Inflammatory macrophage (primary cell): ENCODE measurements at places on chromosomes 5 and 9.

- no peak for DNase-seq
These were observed 43.0 kb downstream of the ITGA2 start for GRCh38 chr5:53032188-53032587.

GRCh38 chr5:110056580-110057114 is 366.9 kb downstream of the MAN2A1 start:
- DNase-seq, result no peak

GRCh38 chr5:176154821-176155220 is 83.4 kb upstream of the SIMC1 start:
- DNase-seq, result no peak

GRCh38 chr9:111937301-111937700 is 40.7 kb downstream of the UGCG start:
- peak; percentile 57 for DNase-seq

GRCh38 chr9:78463750-78464149 is 166.8 kb downstream of the PSAT1 start:
- no peak for DNase-seq

GRCh38 chr5:53997736-53998627 is 312.4 kb downstream of the ARL15 start:
- no peak for DNase-seq

- DNase-seq, result no peak
These were observed 213.4 kb upstream of the DMAC1 start for GRCh38 chr9:8012986-8013385.

DNA sequence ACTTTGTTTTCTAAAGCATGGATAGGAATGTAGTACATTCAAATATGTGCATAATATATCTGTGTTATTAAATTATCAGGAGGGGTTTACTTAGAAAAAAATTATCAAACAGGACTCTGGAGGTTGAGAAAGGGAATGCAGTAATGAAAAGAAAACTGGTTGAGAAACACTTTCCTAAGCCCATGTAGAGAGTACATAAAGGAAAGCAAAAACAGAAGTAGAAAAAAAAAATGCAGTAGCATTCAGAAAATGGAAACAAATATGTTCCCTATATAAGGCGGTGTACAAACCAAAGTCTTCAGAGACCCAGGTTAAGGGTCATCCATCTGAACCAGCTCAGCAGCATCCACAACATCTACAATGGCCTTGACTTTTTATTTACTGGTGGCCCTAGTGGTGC is at the start of gene IFNA8:
Gene IFNA8, plus strand, starts transcription at position 301 of the 400 bp plus-strand sequence. Its CDS starts 60 bp downstream, at position 361.
- no peak for DNase-seq

DNA sequence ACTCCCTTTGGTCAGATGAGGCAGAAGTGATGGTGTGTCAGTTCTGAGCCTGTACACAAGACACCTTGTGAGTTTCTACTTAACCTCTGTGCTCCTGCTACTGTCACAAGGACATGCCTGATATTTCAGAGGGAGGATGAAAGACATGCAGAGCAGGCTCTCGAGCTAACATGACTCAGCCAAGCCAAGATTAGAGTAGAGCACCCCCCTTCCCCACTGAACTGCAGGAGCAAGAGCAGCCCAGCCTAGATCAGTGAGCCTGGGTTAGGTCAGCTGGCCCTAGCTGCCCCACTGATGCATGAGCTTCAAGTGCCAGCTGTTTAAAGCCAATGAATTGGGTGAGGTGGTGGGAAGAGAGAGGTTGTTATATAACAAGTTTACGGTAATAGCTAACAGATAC is 36.7 kb downstream of the BRINP1 start:
- no peak for DNase-seq

DNA sequence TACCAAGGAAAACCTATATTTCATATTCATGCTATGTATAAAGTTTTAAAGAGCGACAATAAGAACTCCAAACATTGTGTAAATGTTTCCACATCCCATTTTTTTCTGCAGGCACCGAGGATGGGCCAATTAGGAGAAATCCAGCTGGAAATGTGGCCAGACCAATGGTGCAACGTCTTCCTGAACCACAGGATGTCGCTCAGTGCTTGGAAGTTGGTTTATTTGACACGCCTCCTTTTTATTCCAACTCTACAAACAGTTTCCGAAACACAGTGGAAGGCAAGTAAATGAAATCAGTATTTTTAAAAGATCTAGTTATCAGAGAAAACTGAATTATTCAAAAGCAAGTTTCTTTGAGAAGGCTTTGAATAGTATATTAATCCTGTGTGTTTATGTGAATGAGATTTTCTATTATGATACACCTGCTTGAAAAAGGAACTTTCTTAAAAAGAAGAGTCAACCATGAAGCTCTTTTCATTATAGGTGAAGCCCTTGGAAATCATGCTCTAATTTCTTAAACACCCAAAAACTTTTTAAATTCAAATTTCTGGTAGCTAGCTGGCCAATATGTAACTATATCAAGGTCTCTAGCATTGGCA is 9.1 kb downstream of the TYRP1 start:
- DNase-seq, result no peak

- no peak for DNase-seq
These were observed 174.7 kb upstream of the PRDM9 start for GRCh38 chr5:23332650-23333251.

DNA sequence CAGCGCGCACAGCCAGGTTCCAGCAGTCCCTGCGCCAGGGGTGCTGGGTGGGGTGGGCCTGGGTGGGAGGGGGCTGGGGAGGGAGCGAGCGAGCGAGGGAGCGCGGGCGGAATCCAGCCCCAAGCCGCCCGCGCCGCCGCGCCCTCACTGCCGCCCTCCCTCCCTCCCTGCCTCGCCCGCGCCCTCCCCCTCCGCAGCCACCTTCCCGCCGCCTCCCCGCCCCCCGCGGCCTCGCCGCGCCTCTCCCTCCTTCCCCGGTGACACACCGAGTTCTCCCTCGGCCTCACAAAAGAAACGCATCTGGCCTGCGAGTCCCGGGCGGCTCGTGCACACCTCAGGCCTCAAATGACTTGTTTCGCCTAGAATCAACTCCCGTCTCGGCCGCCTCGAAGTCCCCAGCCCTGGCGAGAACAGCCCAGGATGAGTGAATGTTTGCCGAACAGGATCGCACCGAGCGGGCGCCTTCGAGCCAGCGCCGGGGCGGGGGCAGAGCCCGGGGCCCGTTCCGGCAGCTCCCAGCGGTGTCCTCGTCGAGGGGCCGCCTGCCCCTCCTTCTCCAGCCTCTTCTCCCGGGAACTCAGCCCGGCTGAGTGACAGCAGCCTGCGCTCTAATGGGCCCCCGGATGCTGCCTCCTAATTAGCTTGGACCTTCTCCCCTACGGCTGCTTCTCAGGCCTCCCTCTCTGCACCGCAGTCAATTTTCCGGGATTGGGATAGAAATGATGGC is 371 bp upstream of the PITX1 start:
- no peak for DNase-seq

GRCh38 chr5:138138949-138139780 is at the start of gene NME5:
NME5 (minus strand) TSS chr5:138139428; CDS start chr5:138138780, 648 bp downstream.
- peak; percentile 8 for DNase-seq

- DNase-seq, result no peak
These were observed 1863.4 kb downstream of the EFNA5 start for GRCh38 chr5:105807290-105807689.

- no peak for DNase-seq
These were observed 691.0 kb downstream of the PTPRD start for GRCh38 chr9:9921805-9922204.

DNA sequence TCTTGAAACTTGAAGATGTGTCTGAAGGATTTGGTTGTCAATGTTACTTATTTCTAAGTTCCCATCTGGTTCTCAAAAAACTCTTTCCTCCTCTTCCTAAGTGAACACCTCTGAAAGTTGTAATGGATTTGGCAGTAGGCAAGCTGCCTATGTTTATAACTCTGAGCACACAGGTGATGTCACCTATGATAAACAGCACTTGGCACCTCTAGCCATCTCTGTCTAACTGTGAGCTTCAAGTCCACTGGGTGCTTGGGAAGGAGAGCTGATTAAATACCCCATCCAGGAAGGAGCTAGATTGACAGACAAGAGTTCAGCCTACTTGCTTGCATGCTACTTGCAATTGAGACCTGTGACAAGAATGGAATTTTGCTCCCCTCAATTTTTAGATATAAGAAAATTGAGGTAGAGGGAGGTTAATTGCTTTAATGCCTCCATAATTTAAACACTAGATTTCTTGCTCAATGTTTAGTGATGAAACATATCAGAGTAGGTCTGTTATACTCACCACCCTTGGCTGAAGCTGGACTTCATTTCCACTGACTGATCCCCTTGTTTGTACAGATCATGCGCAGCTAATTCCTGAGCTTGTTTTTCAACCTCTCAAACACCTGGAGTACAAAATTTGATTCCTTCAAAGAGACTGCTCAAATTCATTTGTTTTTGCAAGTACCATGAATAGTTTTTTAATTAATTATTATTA is 49.9 kb downstream of the PDE4D start:
- DNase-seq, result no peak

DNA sequence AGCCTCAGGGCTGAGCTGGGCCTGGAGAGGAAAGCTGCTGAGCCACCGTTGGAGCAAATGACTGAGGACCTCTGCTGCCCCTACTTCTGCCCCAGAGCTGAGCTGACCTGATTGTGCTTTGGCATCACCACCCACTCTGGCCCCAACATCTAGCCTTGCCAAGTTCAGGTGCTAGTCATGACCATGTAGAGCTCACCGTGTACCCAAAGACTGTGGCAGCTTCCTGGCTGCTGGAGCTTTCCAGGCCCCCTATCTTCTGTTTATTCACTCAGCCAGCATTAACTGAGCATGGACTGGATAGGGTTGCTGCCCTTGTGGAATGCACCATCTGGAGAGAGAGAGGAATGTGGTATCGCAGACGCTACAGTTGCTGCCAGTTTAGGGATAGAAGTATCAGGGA is 49.1 kb downstream of the JADE2 start:
- no peak for DNase-seq

DNA sequence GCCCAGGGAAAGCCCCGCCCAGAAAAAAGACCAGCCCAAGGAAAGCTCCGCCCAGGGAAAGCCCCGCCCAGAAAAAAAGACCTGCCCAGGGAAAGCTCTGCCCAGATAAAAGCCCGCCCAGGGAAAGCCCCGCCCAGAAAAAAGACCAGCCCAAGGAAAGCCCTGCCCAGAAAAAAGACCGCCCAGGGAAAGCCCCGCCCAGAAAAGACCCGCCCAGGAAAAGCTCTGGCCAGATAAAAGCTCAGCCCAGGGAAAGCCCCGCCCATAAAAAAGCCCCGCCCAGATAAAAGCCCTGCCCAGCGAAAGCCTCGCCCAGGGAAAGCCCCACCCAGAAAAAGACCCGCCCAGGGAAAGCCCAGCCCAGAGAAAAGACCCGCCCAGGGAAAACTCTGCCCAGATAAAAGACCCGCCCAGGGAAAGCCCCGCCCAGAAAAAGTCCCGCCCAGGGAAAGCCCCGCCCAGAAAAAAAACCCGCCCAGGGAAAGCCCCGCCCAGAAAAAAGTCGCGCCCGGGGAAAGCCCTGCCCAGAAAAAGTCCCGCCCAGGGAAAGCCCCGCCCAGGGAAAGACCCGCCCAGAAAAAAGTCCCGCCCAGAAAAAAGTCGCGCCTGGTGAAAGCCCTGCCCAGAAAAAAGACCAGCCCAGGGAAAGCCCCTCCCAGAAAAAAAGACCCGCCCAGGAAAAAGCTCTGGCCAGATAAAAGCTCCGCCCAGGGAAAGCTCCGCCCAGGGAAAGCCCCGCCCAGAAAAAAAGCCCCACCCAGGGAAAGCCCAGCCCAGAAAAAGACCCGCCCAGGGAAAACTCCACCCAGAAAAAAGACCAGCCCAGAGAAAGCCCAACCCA is 11.9 kb downstream of the GRIN1 start:
- DNase-seq, result peak; percentile 58

- DNase-seq, result peak; percentile 90
These were observed 76.1 kb downstream of the OR2K2 start for GRCh38 chr9:111253742-111254437.

DNA sequence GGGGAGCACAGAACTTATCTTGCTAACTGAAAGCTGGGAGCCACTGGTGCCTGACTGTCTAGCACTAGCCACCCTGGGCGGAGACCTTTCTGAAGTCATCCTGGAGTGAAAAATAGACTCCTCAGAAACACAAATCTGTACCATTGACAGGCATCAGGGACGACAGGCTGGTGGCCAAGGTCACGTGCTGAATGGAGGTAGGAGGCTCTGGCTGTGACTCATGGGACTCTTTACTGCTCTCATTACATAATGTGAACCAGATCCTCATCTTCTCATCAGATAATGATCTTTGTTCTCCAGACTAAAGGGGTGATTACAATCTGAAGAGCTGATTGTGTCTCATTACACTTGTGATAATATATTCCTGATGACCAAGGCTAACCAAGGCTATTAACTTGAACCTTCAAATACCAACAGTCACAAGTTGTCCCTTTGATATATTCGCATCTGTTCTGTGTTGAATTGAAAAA is 91.8 kb downstream of the SEMA5A start:
- no peak for DNase-seq

- no peak for DNase-seq
These were observed 10.1 kb downstream of the ARRDC3 start for GRCh38 chr5:91373006-91373405.

- no peak for DNase-seq
These were observed 763 bp downstream of the FGD3 start for GRCh38 chr9:92948038-92948534.

DNA sequence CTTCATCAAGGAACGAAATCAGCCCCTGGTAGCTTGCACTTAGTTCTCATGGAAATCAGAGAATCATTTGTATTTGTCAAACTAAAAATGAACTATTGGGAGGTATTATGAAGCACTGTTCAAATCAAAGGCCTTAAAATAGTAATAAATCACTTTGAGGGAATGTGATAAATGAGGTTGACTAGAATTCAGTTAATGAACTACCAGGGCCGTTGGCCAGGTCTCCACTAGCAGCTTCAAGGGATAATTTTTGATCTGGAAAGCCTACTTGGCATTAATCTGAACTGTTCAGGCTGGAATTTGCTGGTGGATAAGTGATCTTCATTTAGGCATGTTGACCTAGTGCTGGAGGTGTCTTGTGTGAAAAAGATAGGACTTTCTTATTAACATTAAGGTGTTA is 76.4 kb upstream of the GPR151 start:
- no peak for DNase-seq

DNA sequence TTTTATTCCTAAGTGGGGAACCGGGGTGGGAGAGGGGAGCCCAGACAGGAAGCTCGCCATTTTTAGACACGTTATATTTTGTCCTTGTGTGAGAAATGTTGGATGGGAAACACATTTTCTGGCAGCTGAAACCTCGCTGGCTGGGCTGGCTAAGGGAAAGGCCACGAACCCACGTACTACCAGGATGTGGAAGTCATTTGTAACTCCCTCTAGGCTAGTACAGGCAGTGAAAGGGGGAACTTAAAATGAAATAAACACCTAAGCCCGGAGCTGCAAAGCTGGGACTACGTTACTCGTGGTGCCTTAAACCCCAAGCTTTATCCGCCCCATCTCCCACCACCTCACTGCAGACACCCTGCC is 42.5 kb downstream of the TMEM174 start:
- DNase-seq, result peak; percentile 19

GRCh38 chr5:148791334-148791667 is 35.1 kb upstream of the ADRB2 start:
- peak; percentile 66 for DNase-seq

DNA sequence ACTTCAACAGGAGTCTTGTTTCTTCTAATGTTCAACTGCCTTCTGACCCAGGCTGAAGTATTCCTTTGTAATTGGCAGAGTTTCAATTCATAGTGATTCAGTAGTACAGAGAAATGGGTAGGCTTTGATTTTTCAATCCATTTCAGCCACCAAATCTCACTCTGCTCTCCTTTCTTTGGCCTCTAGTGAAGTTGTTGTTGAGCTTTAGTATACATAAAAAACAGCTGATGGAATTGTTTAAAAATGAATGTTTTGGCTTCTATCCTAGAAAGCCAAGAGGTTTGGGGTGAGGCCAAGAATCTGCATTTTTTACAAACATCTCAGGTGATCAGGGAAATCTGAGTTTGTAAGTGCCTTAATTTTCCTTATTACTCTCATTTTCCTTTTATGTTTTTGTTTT is 182.9 kb upstream of the MAP1B start:
- DNase-seq, result no peak
